ENCODE measurements at places on chromosomes 3 and 15.

- no peak for DNase-seq
Observed at GRCh38 chr3:54064486-54064885, 57.9 kb upstream of the CACNA2D3 start.

DNA sequence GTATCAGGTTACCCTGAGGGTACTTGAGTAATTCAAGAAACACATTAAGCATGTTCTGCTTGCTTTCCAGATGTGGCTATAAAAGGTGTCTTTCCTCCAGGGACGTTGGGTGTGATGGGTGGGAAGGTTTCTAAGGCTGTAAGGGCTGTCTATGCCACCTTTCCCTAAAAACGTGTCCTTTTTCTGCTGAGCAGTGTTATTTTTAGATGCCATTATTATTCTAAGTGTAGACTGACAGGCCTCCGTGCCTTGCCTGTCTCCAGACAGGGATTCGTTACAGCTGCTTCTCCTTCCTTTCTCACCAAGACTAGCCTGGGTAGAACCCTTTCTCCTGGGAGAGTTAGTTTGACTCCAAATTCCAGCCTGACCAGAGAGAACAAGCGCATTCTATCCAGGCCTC, 26.8 kb upstream of the RHO start:
- no peak for DNase-seq

DNA sequence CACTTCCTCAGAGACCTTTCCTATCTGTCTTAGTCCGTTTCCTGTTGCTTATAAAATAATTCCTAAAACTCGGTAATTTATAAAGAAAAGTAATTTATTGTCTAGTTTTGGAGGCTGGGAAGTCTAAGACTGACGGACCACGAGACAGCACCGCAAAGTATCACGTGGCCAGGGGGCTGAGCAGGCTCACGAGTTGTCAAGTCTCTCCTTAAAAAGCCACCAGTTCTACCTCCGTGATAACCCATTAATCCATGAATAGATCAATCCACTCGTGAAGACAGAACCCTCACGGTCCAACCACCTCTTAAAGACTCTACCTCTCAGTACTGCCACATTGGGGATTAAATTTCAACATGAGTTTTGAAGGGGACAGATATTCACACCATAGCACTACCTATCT, 821 bp downstream of the LINS1 start:
- peak; percentile 27 for DNase-seq

GRCh38 chr15:59764775-59765174, 75.7 kb upstream of the BNIP2 start:
- no peak for DNase-seq

DNA sequence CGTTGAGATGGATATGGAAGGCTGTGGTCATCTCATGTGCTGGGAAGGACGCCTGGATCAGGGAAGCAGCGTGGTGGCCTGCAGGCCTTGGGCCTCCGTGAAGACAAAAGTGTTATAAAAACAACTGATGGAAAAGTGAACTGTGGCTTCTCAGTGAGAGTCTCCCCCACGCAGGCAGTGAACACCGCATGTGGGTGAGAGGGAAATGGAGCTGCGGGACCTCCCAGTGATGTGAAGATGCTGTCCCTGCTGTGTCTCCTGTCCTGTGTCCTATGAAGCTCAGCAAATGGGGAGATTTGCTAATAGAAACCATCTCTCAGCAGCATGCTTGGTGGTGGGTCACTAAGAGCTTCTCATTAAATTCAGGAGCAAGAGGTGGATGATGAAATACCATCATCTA, 25.1 kb downstream of the NSMCE3 start:
- DNase-seq, result no peak

GRCh38 chr3:46574243-46574646, 8.1 kb upstream of the LRRC2 start:
- DNase-seq, result no peak

DNA sequence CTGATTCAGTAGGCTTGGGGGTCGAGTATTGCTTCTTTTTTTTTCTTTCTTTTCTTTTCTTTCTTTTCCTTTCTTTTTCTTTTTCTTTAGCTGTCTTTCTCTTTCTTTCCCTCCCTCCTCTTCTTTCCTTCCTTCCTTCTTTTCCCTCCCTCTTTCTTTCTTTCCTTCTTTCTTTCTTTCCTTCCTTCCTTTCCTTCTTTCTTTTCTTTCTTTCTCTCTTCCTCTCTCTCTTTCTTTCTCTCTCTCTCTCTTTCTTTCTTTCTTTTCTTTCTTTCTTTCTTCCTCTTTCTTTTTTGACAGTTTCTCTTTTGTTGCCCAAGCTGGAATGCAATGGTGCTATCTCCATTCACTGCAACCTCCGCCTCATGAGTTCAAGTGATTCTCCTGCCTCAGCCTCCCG, 36.0 kb downstream of the TM4SF4 start:
- no peak for DNase-seq

DNA sequence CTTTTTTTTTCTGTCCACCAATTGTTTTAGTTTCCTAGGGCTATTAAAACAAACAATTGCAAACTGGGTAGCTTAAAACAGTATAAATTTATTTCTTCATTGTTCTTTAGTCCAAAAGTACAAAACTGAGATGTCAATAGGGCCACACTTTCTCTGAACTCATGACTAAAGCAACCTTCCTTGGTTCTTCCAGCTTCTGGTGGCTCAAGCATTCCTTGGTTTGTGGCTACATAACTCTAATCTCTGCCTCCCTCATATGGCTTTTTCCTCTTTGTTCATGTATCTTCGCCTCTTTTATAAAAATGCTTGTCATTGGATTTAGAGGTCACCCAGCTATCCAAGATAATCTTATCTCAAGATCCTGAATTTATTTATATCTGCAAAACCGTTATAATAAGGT, 914.5 kb upstream of the EPHA6 start:
- no peak for DNase-seq

- no peak for DNase-seq
Observed at GRCh38 chr15:82184776-82185175, 77.8 kb downstream of the EFL1 start.
